Type B pancreatic cell (in vitro differentiated cells): ENCODE measurements at places on chromosomes 3 and 15.

DNA sequence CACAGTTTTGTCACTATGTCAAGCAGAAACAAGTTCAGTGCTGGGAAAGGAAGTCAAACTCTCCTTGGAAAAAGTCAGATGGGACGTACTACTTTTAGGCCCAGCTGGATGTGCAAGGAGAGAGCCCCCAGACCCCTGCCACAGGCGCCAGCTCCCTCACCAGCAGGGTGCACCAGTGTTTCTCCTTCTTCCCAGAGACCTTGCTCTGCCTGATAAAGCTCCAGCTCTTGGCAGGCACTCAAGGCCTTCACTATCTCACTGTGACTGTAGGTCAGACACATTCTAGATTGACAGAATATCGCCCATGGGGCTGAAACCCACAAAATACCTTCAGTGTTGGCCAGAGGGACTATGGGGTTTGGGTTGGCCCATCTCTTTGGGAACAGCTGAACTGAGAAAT lies 54.8 kb upstream of the CHRNB4 start:
- DNase-seq = no peak

- no peak for DNase-seq
These were observed 362.8 kb downstream of the CHST2 start for GRCh38 chr3:143482106-143483088.

GRCh38 chr3:160919942-160920341 lies 163.9 kb downstream of the PPM1L start:
- DNase-seq = no peak

DNA sequence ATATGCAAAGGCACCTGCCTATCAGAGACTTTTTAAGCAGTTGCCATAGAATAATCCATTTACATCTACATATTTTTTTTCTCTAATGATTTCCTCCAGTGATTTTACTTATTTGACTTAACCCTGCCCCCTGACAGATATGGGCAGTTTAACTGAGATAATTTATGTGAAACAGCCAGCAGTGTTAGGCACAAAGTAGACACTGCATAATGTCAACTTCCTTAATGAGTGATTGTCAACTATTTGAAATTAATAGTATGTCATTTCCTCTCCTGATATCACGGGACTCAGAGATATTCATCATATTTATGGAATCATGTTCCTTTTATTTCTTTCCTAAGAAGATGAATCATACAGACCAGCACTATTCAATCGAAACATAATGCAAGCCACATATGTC lies 179.9 kb upstream of the ATP10A start:
- no peak for DNase-seq

DNA sequence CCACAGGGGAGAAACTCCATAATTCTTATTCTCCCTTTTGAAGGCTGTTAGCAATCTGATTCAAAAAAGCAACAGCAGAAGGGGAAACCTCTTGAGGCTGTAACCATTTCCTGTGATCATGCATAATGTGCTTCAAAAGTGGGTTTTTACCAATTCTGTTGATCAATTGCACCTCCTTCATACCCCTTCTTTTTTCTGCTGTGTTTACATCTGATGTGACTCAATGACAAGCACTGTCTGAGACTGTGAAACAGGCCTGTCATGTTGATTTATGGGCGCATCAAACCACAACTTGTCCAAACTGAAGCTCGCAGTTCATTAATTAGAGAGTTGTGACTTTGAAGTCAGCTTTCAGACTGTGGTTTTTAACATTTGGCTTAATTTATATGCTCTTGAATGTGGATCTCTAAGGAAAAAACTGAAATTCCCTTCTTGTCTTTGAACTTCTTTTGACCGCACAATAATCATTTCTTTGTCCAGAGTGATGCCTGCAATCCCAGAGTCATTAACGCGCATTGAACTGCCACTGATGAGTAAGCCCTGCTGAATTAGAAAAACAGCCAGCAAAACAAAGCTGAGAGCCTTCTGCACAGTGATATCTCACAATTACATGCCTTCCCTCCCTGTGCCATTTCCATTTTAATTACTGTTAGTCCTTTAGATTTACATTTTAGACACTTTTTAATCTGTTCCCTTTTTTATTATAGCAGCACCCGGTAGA lies 532.8 kb downstream of the FOXP1 start:
- no peak for DNase-seq

DNA sequence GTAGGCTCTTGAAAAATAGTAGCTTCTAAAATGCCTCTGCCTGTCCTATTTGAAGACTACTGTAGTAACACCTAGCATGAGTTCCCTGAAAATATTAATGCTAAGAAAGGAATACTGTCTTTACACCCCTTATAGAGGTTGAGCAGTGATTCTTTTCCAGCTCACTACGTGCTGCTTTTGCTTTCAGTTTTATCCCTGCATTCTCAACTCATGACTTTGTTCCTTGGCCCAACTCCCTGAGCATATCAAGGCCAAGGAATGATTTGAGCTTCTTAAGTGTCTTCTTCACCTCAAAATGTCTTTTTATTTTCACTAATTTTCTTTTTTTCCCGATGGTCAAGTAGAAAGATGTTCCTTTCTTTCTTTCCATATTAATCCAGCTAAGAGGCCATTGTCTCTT lies 16.5 kb upstream of the P2RY13 start:
- no peak for DNase-seq

- DNase-seq = no peak
These were observed 34.9 kb downstream of the RNU5B-1 start for GRCh38 chr15:65339416-65339815.

- no peak for DNase-seq
These were observed 516.6 kb downstream of the EPHB1 start for GRCh38 chr3:135311699-135312098.

DNA sequence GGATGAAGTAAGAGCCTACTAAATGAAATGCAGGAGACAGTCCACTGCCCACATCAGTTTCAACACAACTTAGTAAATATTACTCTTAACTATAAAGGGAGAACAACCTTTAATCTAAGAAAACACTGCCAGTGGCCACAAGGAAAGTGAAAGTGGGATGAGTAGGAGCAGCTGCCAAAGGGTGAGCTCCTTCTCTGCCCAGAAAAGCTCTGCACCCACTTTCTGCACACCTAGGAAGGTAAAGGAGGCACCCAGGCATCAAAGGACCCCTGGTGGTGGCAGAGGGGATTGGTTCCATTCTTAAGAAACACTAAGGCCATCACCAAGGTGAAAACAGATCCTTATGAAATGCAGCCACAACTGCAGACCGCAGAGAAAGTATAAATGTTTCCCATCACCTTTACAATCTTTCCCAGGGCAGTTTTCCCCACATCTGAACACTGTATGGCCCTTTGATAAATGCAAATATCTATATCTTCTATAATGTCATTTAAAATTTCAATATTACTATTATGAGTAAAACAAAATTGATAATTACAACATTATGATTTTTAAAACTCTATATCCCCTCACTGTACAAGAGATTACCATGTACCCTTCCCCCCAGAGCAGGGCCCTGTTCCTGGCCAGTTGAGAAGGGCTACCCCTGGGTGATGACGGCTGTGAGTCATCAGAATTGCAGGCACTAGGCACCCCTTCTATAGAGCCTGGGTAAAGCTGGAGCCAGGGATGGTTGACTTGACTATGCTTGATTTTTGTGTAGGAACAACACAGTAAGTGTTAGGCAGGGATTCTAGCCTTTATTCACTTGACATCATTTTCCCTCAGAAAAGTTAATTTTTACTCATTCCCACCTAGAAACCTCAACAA lies 92.0 kb downstream of the SNRK start:
- no peak for DNase-seq

DNA sequence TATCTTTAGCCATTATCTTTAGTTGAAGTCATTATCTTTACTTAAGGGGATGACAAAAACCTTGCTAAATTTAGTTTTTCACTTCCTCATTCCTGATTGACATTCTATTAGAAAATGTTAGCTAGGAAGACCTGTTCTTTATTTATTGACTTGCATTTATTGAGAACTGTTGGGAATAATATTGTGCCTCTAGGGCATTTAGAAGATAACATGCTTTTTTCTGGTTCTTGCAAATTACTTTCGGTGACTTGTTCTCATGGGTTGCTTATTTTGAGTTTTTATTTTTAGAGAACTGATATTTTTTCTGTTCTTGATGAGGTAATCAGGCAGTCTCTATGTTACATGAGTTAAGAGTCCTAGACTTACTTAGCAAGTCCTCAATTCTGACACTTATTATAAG lies 48.3 kb upstream of the CTDSPL start:
- DNase-seq = no peak

- no peak for DNase-seq
These were observed 164.9 kb upstream of the IL12A start for GRCh38 chr3:159823780-159824179.

- no peak for DNase-seq
These were observed 7.7 kb upstream of the RFTN1 start for GRCh38 chr3:16520970-16521881.

DNA sequence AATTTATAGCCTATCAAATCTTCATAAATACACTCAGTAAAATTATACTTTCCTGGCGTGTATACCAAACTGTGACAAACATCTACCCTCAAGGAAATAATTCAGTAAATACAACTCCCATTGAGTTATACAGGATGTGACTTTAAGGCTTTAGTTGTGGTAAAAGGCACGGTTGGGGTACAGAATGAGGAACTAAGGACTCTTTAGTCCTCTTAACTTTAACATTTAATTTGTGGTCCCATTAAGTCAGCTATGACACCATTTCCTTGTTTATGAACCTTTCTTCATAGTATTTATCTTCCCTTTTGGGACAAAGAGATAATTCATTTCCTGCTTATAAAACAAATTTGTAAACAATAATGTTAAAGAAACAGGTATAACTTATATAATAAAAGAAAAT lies 30.2 kb downstream of the IFT80 start:
- DNase-seq = no peak

DNA sequence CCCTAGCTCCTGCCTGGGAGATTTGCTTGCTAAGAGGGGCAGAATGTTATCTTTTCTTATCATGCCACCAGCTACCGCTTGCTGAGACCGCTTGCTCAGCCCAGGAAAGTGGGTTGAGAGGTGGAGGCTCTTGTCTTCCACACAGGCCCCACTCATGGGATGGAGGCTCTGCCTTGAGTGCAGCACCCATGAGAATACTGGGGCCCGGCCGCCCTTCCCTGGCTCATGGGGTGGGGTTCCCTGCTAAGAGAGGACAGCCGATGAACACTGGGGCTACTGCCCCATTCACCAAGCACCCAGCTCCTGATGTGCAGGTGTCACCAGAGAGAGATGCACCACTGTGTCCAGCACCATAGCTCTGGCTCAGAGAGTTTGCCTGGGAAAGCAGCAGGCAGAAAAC lies 55.2 kb downstream of the HMCES start:
- DNase-seq = no peak

DNA sequence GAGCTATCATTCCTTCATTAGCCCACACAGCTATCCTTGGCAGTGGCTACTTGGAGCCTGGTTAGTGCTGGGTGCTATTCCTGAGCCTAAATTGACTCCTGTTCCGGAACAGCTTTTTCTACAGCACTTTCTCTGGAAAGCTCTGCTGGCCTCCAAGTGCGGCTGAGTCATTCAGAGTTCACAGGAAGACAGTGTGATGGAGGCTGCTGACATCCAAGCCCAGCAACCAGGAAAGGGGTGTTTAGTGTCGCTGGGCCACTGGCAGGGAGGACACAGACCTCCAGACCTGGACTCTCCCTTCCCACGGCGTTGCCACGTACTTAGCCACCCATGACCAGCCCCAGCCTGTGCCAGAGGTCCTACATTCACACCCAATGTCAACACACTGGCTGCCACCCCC lies 28.7 kb downstream of the CACNA2D2 start:
- DNase-seq = no peak

DNA sequence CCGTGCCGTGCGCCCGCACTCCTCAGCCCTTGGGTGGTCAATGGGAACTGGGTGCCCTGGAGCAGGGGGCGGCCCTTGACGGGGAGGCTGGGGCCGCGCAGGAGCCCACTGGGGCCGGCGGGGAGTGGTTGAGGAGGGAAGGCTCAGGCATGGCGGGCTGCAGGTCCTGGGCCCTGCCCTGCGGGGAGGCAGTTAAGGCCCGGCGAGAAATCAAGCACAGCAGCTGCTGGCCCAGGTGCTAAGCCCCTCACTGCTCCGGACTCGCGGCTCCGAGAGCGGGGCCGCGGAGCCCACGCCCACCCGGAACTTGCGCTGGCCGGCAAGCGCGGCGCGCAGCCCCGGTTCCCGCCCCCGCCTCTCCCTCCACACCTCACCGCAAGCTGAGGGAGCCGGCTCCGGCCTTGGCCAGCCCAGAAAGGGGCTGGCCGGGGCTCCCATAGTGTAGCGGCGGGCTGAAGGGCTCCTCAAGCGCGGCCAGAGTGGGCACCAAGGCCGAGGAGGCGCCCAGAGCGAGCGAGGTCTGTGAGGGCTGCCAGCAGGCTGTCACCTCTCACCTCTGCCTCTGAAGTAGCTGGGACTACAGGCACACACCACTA lies 7.8 kb downstream of the GP9 start:
- DNase-seq = no peak

DNA sequence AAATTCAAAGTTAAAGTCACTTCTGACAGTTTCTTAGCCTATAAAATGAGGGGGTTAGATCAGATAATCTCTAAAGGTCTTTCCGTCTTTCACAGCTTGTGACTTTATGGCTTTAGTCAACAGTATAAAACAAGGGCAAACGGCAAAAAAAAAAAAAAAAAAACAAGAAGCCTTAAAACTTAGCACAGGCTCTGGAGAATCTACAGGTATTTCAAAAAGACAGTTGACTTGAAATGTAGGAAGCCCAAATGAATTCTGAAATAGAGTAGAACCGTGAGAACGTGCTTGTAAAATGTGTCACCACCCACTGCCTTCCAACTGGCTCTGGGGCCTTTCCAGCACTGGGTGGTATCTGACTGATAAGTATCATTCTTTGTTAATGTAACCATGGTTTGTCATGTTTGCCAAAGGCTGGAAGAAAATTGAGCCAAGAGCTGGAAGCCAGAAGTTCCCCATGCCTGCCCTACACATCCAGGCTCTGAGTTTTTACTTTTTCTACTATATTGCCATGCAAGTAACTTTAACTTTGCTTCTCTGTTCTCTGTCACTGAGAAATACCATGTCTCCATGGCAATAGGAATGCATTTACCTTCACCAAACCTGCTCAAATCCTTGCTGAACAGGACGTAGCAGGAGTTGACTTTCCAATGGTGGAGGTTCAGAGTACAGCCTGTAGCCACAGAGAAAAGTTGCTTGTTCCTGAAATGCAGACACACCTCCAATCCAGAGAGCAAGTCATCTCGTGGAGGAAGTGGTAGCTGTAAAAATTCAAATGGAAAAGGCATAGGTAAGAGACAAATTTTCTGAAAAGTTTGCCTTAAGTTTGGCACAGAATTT lies 35.8 kb upstream of the THSD4 start:
- no peak for DNase-seq

GRCh38 chr15:89772932-89773583 lies 3.1 kb upstream of the MESP2 start:
- no peak for DNase-seq

- no peak for DNase-seq
These were observed 468.4 kb upstream of the UBE2E2 start for GRCh38 chr3:22734756-22735155.

DNA sequence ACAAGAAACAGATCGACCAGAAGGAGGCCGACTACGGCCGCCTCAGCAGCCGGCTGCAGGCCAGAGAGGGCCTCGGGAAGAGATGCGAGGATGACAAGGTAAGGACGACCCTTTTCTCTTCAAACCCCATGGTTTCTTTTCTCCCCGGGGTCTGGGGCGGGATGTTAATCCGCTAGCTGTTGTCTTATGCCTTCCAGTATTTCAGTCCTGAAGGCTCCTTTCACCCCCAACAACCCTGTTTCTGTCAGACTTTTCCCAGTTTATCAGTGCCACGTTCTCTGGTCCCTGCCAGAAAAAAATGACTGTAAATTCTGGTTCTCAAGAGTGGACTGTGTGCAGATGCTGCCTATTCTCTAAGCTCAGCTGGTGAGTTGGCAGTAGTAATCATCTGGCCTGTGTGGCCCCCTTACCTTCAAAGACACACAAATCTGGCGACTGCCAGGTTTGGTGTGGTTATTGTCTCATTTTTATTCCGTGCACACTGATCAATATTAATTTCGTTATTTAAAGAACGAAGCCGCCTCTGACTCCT lies 806 bp downstream of the GOLM2 start:
- DNase-seq = no peak
